ENCODE measurements at places on chromosomes 2 and 18.

GRCh38 chr2:225112362-225113126 lies 70.3 kb upstream of the DOCK10 start:
- no peak for DNase-seq

DNA sequence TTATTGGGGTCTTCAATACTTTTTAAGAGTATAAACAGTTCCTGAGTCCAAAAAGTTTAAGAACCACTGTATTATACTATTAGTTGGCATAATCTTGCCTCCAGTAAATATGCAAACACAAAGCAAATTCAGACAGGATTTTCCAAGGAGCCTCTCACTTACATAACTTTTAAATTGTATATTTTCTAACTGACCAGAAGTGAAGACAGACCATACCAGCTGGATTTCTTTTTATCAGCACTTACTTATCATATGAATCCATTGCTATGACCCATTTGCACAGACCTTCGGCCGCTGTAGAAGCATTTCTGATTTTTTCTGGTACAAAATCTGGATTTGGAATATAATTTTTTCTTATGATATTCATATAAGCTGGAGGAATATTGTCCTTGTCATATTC lies 200.1 kb downstream of the SLC39A10 start:
- DNase-seq, result no peak

- no peak for DNase-seq
Measured at GRCh38 chr2:42913280-42913878, 121.0 kb upstream of the HAAO start.

- no peak for DNase-seq
Measured at GRCh38 chr2:26769089-26769761, 5.1 kb downstream of the SLC35F6 start.

GRCh38 chr2:128689971-128690370 lies 371.3 kb upstream of the HS6ST1 start:
- DNase-seq, result no peak

All from NCI-H187 (cell line).